Activated CD4-positive, alpha-beta T cell treated with anti-CD3 and anti-CD28 coated beads for 36 hours (primary cell): ENCODE measurements at places on chromosomes 2 and 18. TPM values are rescaled to one million over a fixed set of nuclear protein-coding genes. Genes with fewer than 3 reads are reported as not detected.
A peak's percentile ranks its signal among the peaks of the same experiment; 100 is the strongest.

DNA sequence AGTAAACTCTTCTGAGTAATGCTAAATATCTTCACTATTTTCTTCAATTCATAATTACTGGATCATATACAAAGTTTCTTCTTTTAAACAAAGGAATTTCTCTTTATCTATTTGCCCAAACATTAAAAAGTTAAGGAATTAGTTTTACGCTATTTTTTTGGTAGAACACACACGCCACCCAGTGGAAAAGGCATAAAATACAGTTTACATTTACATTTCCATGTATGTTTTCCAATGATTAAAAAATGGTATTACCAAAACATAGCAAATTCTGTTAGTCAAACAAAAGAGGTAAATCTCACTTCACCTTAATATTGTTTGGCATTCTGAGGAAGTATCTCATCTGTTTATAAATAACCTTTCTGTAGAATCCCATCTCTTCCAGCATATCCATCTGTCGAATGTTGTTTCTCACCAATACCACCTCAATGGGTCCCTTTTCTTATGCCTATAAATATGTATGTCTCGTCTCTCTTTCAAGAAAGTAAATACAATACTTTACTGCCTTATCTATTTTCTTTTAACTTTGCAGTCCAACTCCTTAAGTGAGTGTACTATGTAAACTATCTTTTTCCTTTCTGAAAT is 7.2 kb downstream of the BOLL start:
- H3K27me3 ChIP-seq = peaks cover 6% of the 10 kb centered on the region
- H3K4me3 ChIP-seq = no peak overlapping the region
- no peak overlapping the region for H3K27ac ChIP-seq
- H3K4me1 ChIP-seq = no peaks in the 10 kb centered on the region
- peak; percentile 51 for DNase-seq

DNA sequence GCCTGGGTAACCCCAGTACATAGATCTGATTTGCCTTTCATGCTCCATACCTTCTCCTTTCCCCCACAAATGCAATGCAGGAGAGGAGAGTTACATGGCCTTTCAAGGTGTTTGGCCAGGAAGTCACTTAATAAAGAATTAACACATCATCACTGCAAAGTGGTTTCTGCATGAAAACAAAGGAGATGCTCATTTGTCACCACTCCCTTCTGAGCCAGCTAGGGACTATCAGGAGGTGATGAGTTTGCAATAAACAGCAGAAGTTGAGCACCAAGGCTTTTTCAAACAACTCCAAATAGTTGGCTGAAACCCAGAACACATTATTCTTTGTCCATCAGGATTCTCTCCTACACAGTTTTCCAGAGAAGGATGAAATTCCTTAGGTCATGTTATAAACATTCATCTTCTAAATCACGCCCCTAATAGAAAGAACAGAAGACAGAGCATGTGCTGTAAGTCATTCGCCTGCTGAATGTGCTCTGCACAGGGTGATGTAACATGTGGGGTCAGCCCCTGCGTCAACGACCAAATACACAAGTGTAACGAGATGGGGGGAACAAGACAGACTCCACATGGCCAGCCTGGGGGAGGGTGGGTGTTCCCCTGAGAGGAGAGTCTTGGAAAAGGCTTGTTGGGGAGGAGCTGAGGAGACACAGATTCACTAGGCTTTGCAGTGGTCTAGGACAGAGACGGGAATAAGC is 87.3 kb upstream of the RMDN2 start:
- H3K4me1 ChIP-seq = peaks cover 12% of the 10 kb centered on the region
- no peak overlapping the region for H3K27ac ChIP-seq
- DNase-seq = no peak
- no peaks in the 10 kb centered on the region for H3K36me3 ChIP-seq
- H3K27me3 ChIP-seq = peaks cover 7% of the 10 kb centered on the region
- H3K4me3 ChIP-seq = no peak overlapping the region

GRCh38 chr2:121898483-121898882 is 143.0 kb downstream of the TSN start:
- no peaks in the 10 kb centered on the region for H3K4me1 ChIP-seq
- H3K27ac ChIP-seq = no peak overlapping the region
- no peak for DNase-seq
- H3K27me3 ChIP-seq = no peaks in the 10 kb centered on the region
- no peaks in the 10 kb centered on the region for H3K36me3 ChIP-seq

- no peak overlapping the region for H3K4me3 ChIP-seq
- no peaks in the 10 kb centered on the region for H3K36me3 ChIP-seq
- DNase-seq = no peak
- H3K27ac ChIP-seq = no peak overlapping the region
Observed at GRCh38 chr2:32863803-32864202, 83.0 kb upstream of the LTBP1 start.

The ITPRIPL1 gene
- 24.8 TPM for total RNA-seq

GRCh38 chr2:48459921-48460320 is 70.0 kb upstream of the STON1 start:
- no peaks in the 10 kb centered on the region for H3K4me1 ChIP-seq
- H3K36me3 ChIP-seq = peaks cover 39% of the 10 kb centered on the region
- H3K27ac ChIP-seq = no peak overlapping the region
- no peak for DNase-seq
- H3K4me3 ChIP-seq = no peak overlapping the region
- H3K27me3 ChIP-seq = no peaks in the 10 kb centered on the region

DNA sequence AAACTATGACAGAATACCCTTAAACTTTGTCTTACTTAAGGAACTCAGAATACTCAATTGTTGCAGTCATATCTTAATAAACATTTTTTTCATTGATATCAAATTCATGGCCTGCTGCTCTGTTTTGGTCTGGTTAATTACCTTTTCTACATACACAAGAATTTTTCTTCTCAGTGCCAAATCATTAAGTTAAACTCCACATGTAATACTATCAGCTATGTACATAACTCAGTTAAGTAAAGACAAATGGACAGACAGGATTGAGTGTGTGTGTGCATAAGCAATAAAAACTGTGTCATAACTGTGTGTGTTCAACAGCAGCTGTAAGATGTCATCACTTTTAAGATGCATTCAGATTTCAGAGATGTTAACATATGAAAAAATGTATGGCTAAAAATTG is 34.4 kb downstream of the VRK2 start:
- no peaks in the 10 kb centered on the region for H3K27me3 ChIP-seq
- H3K27ac ChIP-seq = no peak overlapping the region
- H3K36me3 ChIP-seq = no peaks in the 10 kb centered on the region
- H3K4me3 ChIP-seq = no peak overlapping the region
- no peaks in the 10 kb centered on the region for H3K4me1 ChIP-seq

The BOLL gene
- total RNA-seq = not detected

GRCh38 chr2:156379071-156379470 is 46.5 kb upstream of the NR4A2 start:
- no peak for DNase-seq
- peaks cover 19% of the 10 kb centered on the region for H3K4me1 ChIP-seq
- H3K27ac ChIP-seq = no peak overlapping the region
- H3K36me3 ChIP-seq = peaks cover 5% of the 10 kb centered on the region

DNA sequence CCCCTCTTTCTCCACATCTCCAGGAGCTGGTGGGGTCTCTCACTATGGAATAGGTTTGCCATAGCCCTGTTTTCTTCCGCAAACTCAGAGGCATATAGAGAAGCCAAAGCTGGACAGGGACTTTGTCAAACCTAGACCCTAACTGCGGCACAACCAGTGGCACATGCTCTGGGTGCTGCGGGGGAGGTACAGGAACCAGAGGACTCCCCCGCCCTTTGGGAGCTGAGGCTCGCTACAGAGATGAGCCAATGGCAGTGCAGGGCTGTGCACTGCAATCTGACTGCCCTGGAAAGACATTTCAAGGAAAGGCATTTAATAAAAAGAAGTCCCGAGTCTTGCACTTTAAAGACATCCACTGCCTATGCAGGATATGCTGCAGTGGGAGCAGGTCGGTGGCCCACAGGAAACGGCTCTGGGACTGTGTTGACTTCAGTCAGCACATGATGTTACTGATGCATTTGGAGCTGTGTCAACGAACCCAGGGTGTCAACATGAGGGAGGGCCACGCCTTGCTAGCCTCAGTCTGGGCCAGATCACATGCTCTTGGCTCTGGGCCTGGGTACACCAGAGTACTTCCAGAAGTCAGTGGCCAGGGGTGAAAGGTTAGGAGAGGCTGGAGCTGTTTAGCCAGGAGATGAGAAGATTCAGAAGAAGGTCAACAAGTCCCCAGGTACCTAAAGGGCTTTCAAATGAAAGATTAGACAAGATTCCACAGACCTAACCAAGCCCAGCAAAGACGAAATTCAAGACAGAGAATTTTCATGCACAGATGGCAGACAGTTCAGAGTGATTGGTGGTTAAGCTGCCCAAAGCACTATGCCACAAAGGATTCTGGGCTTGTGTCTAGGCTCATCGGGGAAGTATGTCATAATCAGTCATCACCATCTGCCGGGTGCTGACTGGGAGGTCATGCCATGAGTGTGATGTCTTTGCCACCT is 8.2 kb downstream of the SLC35F6 start:
- no peak overlapping the region for H3K4me3 ChIP-seq
- no peaks in the 10 kb centered on the region for H3K27me3 ChIP-seq
- peaks cover 14% of the 10 kb centered on the region for H3K36me3 ChIP-seq

- DNase-seq = no peak
- H3K27me3 ChIP-seq = no peaks in the 10 kb centered on the region
- no peak overlapping the region for H3K27ac ChIP-seq
- no peaks in the 10 kb centered on the region for H3K4me1 ChIP-seq
Observed at GRCh38 chr2:112904883-112905282, 6.1 kb upstream of the IL37 start.

The COLEC12 gene
- not detected for total RNA-seq

- no peaks in the 10 kb centered on the region for H3K36me3 ChIP-seq
- DNase-seq = no peak
- peaks cover 7% of the 10 kb centered on the region for H3K27me3 ChIP-seq
- H3K4me1 ChIP-seq = no peaks in the 10 kb centered on the region
- no peak overlapping the region for H3K27ac ChIP-seq
- H3K4me3 ChIP-seq = no peak overlapping the region
Observed at GRCh38 chr2:10826625-10827024, 14.0 kb upstream of the PDIA6 start.
